ENCODE measurements at places on chromosomes 6 and 20.

DNA sequence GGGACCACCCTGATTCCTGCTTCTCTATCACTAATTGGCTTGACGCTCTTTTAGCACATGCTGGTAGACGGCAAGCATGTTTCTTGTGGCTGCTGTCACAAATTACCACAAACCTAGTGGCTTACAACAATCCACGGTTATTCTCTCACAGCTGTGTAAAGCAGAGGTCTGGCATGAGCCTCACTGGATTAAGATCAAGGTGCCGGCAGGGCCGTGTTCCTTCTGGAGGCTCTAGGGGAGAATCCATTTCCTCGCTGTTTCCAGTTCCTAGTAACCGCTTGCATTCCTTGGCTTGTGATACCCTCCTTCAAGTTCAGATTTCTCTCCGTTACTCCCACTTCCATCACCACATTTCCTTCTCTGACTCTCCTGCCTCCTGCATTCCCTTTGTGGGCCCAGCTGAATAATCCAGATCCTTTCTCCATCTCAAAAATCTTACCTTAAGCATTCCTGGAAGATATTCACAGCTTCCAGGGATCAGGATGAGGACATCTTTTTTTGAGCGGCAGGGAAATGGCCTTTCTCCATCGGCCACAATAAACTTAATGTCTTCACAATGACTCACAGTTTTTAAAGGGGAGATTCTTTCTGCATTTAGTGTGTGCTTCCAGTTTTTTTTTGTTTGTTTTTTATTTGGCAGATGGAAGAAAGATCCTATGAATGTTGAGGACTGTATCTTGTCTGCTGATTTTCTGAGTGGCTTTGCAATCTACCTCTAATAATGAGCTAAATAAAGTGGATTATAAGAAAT is 39.9 kb downstream of the BMP6 start:
- no peak for DNase-seq

GRCh38 chr20:6663104-6663503 is 104.4 kb upstream of the BMP2 start:
- DNase-seq, result peak; percentile 54

DNA sequence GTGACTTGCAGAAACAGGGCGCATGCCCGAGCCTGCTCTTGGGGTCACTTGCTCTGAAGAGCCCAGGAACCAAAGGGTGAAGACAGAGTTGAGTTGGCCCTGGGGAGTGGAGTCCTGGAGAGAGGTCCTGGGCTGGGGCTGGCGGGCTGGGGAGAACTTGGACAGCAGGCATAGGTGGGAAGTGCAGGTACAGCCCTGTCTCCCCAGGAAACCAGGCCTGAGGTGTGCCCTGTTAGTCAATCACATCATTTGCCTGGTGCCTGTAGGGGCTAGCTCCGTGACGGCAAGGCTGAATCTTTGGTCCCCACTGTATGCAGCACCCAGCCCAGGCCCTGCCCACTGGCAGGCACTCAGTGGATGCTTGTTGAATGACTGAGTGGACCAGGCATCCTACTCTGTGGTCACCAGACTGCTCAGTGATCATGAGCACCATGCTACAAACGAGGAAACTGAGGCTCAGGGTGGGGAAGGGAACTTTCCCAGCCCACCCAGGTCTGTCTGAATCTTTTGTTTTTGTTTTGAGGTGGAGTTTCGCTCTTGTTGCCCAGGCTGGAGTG is 15.6 kb upstream of the NOL4L start:
- no peak for DNase-seq

DNA sequence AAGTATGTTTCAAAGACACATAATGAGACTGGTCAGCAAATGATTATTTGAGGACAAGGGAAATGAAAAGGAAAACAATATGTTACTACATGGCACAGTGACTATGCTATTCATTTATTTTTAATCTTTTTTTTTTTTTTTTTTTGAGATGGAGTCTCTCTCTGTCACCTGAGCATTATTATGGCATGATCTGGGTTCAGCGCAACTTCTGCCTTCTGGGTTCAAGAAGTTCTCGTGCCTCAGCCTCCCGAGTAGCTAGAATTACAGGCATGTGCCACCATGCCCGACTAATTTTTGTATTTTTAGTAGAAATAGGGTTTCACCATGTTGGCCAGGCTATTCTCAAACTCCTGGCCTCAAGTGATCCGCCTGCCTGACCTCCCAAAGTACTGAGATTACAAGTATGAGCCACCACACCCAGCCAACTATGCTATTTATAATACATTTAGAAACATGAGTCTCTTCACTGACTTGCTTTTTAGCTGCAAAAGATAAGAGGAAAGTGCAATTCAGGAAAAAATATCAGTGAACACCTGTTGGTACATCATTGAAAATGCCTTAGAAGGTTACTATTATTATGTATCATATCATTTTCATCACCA is 3.4 kb downstream of the CALHM4 start:
- DNase-seq, result no peak

- DNase-seq, result no peak
These were observed 1.1 kb upstream of the JARID2 start for GRCh38 chr6:15244620-15245360.

- DNase-seq, result no peak
These were observed 171.1 kb downstream of the FOXA2 start for GRCh38 chr20:22412977-22413868.

DNA sequence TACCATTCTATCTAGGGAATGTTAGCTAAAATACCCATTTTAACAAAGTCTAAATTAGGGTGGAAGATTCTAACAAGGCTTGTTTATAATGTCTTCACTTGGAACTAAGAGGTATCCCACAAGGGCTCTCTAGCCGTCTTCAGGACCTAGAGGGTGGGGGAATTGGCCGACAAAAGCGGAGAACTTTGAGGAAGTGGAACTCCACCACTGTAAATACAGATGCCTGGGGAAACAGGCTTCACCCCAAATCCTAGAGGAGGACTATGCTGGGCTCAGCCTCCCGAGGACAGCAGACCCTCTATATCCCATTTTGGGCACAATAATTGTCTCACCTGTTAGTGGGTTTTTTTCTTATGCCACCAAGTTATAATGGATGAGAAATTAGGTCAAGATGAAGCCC is 58.0 kb upstream of the TFB1M start:
- DNase-seq, result no peak

DNA sequence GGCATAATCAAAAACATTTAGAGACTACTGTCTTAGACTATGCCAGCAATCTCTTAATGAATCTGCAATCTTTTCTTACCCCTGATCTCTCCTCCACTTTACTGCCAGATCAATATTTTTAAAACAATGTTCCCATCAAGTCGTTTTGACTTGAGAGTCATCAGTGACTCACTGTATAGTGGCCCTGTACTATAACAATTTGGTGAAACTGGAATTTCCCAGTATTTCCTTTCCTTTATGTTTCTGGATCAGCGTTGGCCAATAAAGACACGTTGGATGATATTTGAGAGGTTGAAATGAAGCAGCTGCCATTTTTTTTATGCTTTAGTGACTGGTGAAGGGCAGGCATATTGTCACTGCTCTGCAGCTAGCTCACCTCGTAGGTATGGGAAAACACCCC is 10.1 kb upstream of the SMIM13 start:
- no peak for DNase-seq

- DNase-seq, result peak; percentile 65
These were observed 30.2 kb downstream of the ZHX3 start for GRCh38 chr20:41287327-41287726.

- DNase-seq, result no peak
These were observed 28.2 kb upstream of the ITCH start for GRCh38 chr20:34334654-34335407.

GRCh38 chr6:170283212-170284081 is 7.4 kb downstream of the DLL1 start:
- no peak for DNase-seq

DNA sequence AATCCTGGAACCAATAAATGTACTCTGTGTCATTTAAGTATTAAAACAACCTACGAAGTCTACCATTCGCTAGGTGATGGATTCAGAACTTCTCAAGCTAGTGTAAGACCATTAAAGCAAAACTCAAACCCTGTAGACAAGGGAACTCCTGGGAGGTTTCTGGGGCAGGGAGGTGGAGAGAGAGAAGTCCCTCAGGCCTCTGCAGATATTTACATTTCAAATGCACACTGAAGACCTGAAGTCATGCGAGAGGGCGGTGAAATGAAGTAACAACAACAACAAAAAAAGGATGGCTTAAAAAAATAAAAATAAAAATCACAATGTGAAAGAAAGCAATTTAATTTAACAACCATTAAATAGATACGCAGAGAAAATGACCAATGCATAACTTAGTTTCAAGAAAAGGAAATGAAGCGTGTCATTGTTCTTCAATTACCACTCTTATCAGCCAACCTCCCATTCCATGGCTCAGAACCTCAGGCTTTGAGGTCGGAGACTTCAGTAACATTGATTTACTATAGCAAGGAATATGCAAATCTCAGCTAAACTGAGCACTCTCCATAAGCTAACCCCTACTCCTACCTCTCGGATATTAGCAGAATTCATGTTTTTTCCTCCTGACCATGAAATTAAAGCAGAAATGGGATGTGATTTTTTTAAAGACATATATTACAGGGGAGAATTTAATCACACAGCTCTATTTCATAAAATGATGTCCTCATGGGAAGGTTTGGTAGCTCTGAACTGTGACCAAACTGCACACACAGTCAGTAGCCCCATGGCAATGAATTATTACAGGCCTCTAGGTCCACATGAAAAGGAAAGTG is 140.6 kb downstream of the KIF16B start:
- DNase-seq, result no peak

DNA sequence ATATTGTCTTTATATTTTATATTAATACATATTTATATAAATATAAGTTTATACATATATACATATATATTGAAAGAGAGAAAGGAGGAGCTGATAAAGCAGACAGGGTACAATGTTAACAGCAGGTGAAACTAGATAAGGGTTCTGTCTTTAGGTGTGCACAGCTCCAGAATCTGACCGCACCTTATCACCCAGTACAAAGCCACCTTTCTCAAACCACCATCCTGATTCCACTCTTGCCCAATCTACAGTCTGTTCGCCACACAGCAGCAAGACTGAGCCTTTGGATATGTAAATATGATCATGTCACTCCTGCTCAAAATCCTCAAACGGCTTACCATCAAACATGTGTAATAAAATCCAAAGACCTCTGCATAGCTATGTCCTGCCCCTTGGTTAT is 34.7 kb upstream of the ASCC3 start:
- no peak for DNase-seq

DNA sequence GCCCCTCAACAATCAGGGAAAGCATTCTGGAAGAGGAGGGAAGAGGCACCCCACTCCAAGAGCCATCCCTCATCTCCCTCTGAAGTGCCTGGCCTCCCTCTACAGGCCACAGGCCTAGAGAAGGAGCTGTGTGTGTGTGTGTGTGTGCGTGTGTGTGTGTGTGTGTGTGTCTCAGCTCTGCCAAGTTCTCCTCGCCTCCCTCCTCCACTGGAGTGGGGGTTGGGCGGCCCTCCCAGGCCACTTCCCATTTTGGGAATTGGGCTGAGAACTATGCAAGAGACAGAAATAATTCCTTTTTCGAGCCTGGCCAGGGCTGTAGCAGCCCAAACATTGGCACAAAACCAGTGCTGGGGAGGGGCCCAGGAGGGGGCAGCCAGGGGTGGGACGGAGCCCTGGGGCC is 35.7 kb downstream of the KCNB1 start:
- DNase-seq, result no peak

GRCh38 chr6:138973466-138974153 is 14.4 kb downstream of the REPS1 start:
- no peak for DNase-seq

DNA sequence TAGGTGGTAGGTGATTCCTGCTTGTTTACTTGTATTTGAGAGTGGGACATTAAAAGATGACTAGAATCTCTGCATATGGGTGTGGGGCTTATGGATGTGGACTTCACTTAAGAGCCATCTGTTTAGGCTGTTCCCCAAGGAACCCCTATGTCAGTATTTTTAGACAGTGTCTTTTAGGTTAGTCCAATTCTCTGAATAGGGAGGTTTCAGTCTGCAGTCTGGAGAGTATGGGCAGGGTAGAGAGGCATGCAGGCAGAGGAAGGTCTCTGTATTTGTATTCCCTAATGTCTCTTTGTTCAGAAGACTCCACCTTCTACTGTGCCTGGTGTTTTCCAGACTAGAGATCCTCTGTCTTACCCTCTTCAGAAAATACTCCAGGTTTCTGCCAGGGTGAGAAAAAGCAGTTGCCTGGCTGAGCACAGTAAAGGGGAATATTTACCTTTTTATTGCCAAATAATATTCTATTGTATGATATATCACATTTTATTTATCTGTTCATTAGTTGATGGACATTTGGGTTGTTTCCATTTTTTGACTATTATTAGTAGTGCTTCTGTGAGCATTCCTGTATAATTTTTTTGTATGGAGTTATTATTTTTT is 19.1 kb downstream of the SLX4IP start:
- no peak for DNase-seq

- no peak for DNase-seq
These were observed 35.8 kb upstream of the MRGBP start for GRCh38 chr20:62760471-62760855.

DNA sequence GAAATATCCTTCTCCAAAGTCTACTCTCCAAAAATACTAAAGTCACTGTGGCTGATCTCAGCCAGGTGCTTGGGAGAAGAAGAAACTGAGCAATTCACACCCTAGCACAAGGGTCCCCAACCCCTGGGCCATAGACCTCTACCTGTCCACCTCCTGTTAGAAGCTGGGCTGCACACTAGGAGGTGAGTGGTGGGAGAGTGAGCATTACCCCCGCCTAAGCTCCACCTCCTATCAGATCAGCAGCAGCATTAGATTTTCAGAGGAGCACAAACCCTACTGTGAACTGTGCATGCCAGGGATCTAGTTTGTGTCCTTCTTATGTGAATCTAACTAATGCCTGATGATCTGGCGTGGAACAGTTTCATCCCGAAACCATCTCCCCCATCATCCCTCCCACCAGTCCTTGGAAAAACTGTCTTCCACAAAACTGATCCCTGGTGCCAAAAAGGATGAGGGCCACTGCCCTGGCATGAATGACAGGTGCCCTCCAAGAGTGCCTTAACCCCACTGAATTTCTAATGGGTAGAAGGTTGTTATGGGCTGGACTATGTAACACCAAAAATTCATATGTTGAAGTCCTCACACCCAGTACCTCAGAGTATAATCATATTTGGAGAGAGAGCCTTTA is 109.2 kb upstream of the CDYL start:
- no peak for DNase-seq

- DNase-seq, result no peak
These were observed 39.5 kb downstream of the ACSS2 start for GRCh38 chr20:34915749-34916455.

- DNase-seq, result no peak
These were observed 601.2 kb downstream of the DHX35 start for GRCh38 chr20:39563349-39563748.

- no peak for DNase-seq
These were observed 33.0 kb downstream of the SYNJ2 start for GRCh38 chr6:158014505-158015187.

DNA sequence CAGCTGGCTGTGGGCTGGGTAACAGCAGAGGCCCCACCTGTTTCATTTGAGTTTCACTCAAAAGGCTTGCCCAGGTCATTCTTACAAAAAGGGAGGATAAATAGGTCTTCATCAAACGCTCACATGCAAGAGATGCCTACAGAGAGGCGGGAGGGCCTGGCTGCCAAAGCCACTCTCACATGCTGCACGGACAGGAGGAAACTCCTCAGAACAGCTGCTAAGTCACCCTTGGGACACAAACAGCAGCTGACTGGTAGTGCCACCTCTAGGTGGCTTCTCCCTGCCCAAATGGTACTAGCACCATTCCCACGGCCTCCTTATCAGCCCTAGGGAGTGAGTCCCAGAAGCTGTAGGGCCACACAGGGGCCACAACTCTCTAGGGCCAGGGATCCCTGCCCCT is 23.8 kb downstream of the SLC22A23 start:
- DNase-seq, result no peak

Measured in renal cortical epithelial cell (primary cell).